Renal pelvis (tissue), 12 donors: ENCODE measurements at places on chromosomes 5 and 9.

DNA sequence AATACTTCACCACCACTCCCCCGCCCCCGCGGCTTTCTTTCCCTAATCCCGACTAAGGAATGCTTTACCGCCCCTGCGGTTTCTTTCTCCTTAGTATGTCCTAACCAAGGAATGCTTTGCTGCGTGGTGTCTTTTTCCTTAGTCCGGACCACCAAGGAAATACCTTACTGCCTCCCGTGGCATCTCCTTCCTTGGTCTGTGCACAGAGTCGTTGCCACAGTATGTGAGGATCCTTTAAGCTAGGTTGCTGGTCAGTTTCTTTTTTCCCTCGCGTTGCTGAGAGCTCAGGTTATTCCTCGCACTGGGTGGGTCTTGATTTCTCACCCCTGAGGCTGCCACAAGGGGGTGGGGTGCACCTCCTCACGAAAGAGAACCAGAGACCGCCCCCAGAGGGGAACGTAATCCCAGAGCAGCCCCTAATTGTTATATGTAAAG lies 309.4 kb downstream of the NR3C1 start:
- no peak for DNase-seq

GRCh38 chr9:8826281-8826680 lies 1026.7 kb upstream of the DMAC1 start:
- no peak for DNase-seq

- no peak for DNase-seq
Observed at GRCh38 chr5:89735082-89735481, 674.5 kb downstream of the CETN3 start.

DNA sequence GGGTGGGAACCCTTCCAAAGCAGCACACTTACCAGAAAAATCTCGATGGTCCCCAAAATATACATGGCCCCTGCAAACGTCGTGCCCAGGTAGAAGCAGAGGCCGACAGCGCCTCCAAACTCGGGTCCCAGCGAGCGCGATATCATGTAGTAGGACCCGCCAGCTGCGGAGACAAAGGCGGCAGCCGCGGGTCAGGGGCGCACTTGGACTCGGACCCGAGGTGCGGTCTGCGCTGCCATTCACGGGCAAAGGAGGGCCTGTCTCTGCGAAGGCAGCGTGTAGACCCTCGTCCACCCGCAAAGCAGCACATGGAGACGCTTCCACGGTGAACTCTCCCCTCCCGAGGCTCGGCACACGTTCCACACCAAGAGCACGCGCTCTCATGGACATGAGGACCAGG lies 25.0 kb downstream of the SLC12A7 start:
- no peak for DNase-seq

DNA sequence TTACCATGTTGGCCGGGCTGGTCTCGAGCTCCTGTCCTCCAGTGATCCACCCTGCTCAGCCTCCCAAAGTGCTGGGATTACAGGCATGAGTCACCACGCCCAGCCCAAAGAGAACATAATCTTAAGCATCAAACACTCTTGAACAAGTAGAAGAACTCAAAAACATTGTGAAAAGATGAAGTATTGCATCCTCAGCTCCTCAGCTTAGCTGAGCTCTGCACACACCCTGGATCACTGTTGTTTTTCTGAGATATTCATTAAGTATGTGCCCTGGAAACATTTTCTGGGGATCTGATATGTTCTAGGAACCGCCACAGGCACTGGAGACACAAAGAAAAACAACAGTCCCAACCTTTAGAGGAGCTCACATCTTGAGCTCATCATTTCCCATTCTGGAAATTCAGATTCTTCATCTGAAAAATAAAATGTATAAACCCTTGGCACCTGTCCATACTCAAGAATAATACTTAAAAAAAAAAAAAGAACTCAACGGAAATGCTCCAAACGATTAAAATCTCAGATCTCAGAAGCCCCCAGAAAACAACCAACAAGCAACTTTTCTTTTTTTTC lies 62.2 kb upstream of the ZNF462 start:
- DNase-seq = no peak

GRCh38 chr5:166695326-166695725 lies 1596.1 kb upstream of the WWC1 start:
- no peak for DNase-seq

GRCh38 chr5:158383486-158383885 lies 524.5 kb upstream of the CLINT1 start:
- DNase-seq = no peak

GRCh38 chr9:125375820-125376219 lies 114.2 kb downstream of the GAPVD1 start:
- no peak for DNase-seq

GRCh38 chr9:4740638-4741364 lies at the start of gene AK3:
Gene AK3 (minus strand): TSS chr9:4741202. CDS start chr9:4741087, 115 bp downstream.
- peak; percentile 90 for DNase-seq
